Activated T-cell treated with anti-CD3 and anti-CD28 coated beads for 1 hour (primary cell): ENCODE measurements at places on chromosomes 11 and 22.

DNA sequence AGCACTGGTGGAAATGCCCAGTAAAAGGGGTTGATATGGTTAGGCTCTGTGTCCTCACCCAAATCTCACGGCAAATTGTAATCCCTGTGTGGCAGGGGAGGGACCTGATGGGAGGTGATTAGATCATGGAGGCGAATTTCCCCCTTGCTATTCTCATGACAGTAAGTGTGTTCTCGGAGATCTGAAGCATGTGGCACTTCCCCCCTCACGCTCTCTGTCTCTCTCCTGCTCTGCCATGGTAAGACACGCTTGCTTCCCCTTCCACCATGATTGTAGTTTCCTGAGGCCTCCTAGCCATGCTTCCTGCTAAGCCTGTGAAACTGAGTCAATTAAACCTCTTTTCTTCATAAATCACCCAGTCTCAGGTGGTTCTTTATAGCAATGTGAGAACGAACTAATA lies 37.4 kb downstream of the PACSIN2 start:
- no peak for DNase-seq

DNA sequence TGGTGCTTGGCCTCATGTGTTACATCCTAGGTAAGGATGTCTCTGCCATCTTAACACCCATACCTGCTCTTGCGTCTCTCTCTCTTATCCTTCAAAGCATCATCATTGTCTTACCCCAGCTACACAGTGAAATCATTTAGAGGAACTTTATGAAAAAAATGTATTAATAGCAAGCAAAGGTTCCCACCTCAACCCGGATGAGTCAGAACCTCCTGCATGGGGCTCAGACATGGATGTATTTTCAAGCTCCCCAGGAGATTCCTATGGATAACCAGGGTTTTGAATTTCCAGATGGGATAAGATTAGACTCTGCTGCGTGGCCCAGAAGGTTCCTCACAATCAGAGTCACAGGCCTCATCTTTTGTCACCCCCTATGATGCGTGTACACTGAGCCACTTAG lies 89.1 kb upstream of the NNMT start:
- no peak for DNase-seq

GRCh38 chr11:23723861-23724260 lies 773.0 kb upstream of the LUZP2 start:
- no peak for DNase-seq

- DNase-seq, result no peak
These were observed 25.1 kb downstream of the CACNA1I start for GRCh38 chr22:39595622-39596172.

DNA sequence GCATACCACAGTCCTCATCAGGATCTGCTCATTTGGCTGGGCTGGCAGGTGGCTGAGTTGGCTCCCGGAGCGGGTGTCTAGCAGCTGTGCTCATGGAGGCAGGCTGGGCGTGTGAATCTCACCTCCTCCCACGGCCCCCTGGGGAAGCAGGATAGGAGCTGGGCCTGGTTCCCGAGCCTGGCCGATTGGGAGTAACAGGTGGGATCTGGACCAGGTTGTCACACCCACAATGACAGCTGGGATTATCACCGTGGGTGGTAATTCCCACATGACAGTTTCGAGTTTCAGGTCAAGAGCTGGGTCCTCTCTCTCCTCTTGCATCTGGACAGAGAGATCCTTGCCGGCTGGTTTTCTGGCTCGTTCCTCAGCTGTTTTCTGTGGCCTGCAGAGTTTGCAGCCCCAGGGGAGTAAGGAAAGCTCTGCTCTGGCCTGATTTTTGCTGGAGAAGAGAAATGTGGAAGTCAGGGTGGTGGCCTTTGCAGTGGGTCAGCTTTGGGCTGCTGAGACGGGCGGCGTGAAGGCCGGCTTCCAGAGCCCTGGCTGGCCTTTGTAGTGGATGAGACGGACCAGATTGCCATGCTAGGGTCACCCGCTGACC lies 57.0 kb downstream of the BCR start:
- DNase-seq, result no peak

DNA sequence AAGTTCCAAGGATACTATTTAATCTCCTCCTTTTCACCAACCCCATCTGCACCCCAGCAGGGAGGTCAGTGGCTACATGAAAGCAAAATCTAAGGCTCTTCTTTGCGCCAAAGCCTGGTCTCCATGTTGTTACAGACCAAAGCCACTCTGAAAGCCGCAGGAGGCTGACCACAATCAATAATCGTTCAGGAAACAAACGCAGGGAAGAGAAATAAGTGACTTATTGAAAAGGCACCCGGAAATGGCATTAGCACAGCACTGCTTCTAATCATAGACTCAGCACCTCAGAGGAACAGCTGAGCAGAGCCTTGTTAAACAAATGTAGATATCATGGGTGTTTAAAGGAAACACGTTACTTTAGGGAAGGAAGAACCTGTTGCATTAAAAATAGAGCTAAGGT lies 183.9 kb downstream of the KIRREL3 start:
- no peak for DNase-seq

DNA sequence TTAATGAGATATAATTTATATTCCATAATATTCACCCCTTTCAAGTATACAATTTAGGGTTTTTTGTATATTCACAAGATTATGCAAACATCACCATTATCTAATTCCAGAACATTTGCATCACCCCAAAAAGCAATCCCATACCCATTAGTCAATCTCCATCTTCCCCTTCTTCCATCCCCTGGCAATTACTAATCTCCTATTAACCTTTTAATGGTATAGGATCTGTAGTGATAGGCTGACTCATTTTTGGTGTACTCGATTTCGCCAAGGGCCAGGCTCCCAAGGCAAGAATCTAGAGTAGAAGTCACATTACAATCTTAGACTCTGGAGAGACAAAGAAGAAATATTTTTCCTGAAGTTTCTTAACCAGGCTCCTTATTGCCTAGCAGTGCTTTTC lies 113.4 kb downstream of the GAB2 start:
- no peak for DNase-seq

GRCh38 chr11:104105155-104105554 lies 58.8 kb downstream of the PDGFD start:
- DNase-seq, result no peak

DNA sequence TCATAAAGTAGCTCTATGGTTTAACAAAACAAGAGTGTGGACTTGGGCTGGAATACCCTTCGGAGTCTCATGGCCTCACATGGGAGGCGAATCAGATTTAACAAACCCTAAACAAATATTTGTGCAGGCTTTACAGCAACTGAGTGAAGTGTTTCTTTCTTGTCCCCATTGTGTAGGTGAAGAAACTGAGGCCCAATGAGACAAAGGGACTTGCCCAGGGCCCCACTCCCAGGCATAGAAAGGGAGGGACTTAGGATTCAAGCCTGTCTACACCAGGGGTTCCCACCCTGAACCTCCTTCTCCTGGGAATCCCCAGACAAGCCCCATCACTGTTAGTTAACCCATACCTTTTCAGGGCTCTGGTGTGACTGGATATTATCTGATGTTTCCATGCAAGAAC lies 55.1 kb upstream of the CRYBB3 start:
- no peak for DNase-seq
